Suppressor macrophage treated with lipopolysaccharide for 1 hour (primary cell): ENCODE measurements at places on chromosomes 1 and 21.

DNA sequence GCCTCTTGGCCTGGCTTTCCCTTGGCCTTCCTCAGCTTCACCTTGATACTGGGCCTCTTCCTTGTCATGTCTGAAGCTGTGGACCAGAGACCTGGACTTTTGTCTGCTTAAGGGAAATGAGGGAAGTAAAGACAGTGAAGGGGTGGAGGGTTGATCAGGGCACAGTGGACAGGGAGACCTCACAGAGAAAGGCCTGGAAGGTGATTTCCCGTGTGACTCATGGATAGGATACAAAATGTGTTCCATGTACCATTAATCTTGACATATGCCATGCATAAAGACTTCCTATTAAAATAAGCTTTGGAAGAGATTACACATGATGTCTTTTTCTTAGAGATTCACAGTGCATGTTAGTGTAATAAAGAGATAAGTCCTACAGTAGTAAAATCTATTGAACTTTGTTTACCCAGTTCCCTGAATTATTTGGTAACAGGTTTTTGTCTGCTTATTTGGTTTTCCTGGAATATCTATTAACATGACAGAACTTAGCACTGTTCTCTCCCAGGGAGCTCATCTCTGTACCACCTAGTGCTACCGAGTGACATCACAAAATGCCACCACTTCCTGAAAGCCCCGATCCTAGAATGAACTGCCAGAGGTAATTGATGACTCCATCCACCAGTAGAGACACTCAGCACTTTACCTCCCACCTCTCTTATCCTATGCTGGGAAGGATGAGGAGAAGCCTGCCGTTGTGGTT, 22.2 kb downstream of the UBE2T start:
- DNase-seq = peak; percentile 28

- DNase-seq = no peak
These were observed 123.3 kb downstream of the ZC3H11B start for GRCh38 chr1:219489636-219490035.

- DNase-seq = no peak
These were observed 320.8 kb upstream of the ST6GALNAC5 start for GRCh38 chr1:76546354-76546933.

DNA sequence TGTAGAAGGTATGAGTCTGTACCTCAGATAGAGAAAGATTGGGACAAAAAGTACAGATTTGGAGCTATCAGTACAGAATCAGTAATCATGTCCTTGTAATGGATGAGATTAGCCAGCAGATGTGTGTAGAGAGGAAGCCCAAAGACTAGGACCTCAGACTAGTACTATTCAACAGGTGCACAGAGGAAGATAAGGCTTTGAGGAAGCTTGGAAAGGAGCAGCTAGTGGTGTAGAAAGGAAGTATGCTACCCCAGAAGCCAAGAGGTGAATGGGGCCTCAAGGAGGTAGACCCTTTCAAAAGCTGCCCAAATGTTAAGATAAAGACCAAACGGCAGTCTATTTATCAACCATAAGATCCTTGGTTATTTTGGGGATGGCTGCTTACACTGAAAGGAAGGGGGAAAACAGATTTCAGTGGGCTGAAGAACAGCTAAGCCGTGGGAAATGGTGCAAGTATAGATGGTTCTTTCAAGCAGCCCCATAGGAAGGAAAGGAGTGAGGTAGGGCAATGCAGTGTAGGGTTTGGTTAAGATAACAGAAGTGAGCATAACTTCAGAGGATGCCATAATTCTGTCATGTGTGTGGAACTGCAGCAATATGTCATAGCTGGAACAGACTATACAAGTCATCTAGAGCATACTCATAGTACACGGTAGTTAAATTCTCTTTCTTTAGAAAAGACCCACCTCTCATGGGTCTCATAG, 221.7 kb downstream of the HHIPL2 start:
- DNase-seq = no peak

DNA sequence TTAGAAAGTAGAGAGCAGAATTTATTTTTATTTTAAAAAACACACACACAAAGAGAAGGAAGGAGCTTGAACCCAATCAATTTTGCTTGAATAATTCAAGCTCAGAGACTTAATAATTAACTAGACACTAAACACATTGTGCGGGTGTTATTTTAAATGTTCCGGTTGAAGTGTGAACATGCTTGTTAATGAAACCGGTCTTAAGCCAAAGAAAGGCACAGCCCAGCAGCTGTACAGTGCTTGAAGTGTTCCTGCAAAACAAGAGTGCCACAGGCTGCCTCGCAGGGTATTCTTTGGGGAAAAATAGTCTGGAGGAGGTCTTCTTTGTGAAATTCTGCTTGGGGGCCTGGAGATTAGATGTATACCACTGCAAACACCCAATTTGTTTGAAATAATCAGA, 2.2 kb upstream of the CDC42BPA start:
- no peak for DNase-seq

- DNase-seq = peak; percentile 25
These were observed 7.6 kb upstream of the AIM2 start for GRCh38 chr1:159084152-159084551.

DNA sequence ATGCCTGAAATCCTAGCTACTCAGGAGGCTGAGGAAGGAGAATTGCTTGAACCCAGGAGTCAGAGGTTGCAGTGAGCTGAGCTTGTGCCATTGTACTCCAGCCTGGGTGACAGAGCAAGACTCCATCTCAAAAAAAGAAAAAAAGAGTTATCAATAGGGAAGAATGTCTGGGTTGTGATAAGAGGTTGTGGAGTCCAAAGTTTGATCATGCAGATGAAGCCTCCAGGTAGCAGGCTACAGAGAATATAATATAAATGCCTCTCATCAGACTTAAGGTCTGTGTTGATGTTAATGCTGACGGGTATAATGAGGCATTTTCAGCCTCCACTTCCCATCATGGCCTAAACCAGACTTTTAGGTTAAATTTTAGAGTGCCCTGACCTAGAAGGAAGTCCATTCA, 24.6 kb downstream of the TLR5 start:
- DNase-seq = no peak

GRCh38 chr1:212035835-212036605, 472 bp downstream of the DTL start:
- no peak for DNase-seq

DNA sequence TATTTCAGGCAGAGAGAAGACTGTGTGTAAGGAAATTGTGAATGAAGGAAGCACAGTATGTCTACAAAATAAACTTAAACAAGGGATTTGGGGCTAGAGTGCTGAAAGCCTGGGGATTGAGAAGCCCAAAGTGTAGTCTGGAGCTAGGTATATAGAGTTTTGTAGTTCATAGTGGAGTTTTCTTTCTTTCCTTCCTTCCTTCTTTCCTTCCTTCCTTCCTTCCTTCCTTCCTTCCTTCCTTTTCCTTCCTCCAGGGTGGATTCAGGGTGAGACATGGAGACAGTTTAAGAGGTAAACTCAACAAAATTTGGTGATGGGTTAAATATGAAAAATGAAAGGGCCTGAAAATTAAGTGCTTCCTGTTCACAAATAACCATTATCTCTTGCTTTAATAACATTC, 757.8 kb upstream of the CXADR start:
- DNase-seq = no peak

- DNase-seq = peak; percentile 40
These were observed 8.8 kb upstream of the P3R3URF start for GRCh38 chr1:46184920-46185658.

- no peak for DNase-seq
These were observed 215.1 kb downstream of the ST6GALNAC3 start for GRCh38 chr1:76289692-76290091.

DNA sequence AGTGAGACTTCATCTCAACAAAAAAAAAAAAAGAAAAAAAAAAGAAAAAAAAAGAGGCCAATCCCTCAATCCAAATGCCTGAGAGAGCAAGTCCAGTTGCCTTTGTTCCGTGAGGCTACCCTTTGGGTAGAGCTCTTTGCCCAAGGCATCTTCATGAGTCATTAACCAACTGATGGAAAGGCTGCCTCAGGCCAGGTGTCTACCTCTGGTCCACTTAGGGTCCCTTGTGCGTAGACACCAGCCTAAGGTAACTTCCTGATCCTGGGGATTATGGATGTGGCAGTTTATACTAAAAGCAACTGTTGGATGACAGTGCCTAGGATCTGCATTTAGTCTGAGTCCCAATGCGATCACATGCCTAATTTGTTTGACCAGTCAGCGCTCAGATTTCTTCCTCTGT, 20.7 kb upstream of the ZNF326 start:
- DNase-seq = no peak

- DNase-seq = peak; percentile 34
These were observed 18.7 kb downstream of the TMEM50A start for GRCh38 chr1:25356848-25357247.

- no peak for DNase-seq
These were observed 9.1 kb upstream of the VAV3 start for GRCh38 chr1:107974090-107974489.
